ENCODE measurements at places on chromosomes 5 and 9. TPM values are rescaled to one million over a fixed set of nuclear protein-coding genes. Genes with fewer than 3 reads are reported as not detected.

DAB2IP gene
- polyA plus RNA-seq, result 20.5 TPM

UGT3A1 gene
- not detected for polyA plus RNA-seq

FABP6 gene
- polyA plus RNA-seq, result not detected

TTC39B gene
- polyA plus RNA-seq, result 8.6 TPM

FAM169A gene
- polyA plus RNA-seq, result not detected

SLC6A19 gene
- polyA plus RNA-seq, result not detected

RNF130 gene
- 37.0 TPM for polyA plus RNA-seq

CER1 gene
- polyA plus RNA-seq, result not detected

INSL6 gene
- polyA plus RNA-seq, result not detected

GRCh38 chr9:122031776-122032175, 61.3 kb downstream of the TTLL11 start:
- DNase-seq, result no peak

- no peak for DNase-seq
Observed at GRCh38 chr5:157198277-157198986, 17.8 kb downstream of the ITK start.

GRCh38 chr5:69084195-69084594, 9.6 kb upstream of the SLC30A5 start:
- DNase-seq, result no peak

- DNase-seq, result no peak
Observed at GRCh38 chr5:159340511-159340910, 10.2 kb upstream of the IL12B start.

GRCh38 chr5:171023508-171023907, 161.7 kb downstream of the RANBP17 start:
- no peak for DNase-seq

- DNase-seq, result no peak
Observed at GRCh38 chr5:80437326-80437725, 29.5 kb downstream of the ZFYVE16 start.

DNA sequence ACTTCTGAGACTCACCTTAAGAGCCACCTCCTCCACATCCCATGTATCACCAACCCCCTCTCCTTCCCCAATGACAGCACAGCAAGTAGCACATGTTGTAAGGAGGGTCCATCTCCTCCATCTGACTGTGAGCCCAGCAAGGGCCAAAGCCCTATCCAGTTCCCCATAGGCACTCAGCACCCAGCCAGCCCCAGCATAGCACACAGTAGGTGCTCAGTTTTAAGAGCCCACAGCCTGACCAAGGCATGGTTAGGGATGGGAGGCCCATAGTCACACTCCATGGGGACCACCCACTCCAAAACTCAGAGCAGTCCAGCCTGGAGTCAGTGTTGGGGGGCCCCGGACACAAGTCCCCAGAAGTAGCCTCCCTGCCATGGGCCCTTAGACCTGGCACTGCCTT, 205.7 kb downstream of the CDK5RAP2 start:
- DNase-seq, result no peak

DNA sequence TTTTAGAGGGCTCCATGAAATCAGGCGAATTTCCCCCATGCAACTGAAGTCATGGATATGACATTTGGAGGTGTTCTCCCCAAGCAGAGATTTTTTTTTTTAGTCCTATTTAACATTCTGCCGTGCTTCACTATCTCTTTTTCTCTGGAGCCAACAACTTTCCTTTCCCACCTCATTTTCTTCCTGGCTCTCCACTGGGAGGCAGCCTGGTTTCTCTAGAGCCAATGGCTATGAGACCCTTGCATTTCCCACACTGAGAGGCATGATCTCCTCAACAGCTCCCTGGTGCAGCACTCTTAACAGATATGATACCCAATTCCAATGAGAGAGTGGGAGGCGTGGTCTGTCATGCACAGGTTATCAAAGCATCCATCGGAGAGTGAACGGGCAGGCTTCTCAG, 310.8 kb downstream of the DRD1 start:
- no peak for DNase-seq

DNA sequence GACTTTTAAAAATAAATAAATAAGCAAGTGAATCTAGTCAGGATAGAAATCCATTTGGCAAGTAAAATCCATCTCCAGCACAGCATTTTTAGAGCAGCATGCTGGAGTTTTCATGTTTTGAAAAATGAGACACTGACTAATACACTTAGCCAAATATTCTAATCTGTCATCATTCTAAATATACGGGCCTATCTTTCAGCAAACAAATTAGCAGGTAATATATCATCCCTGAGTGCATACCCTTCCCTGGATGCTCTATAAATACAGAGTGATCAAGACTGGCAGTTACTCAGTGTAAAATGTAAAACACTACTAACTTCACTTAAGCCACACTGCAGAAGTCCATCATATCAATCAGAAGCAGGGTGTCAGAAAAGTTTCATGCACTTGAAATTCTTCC, 58.4 kb downstream of the MLLT3 start:
- DNase-seq, result no peak

DNA sequence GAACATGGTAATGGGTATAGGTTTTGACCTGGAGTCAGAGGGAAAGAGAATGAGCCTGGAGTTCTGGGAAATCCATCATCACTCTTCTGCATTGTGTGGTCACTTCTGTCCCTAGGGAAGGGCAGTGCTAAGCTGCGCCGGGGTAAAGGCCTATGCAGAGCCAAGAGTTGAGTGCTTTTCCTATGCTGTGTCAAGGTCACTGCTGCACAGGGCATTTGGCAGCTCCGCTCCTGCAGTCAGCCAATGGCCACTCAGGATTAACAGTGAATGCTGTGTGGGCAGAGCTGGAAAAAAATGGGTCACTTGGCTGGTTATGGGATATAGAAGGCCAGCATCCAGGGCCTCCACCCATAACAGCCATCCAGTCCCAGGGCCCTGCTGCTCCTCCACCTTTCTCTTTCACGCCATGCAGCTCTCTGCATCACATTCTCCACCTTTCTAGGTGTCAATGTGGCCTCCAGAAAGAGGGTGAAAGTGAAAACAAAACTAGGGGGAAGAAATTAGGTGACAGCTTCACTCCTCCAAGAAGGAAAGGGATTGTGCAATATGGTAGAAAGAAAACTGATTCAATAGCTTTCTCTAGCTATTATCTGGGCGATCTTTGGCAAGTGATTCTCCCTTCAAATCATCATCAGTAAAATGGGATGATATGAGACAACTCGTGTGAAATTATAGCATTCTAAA, 279.3 kb upstream of the ANKRD55 start:
- DNase-seq, result no peak

DNA sequence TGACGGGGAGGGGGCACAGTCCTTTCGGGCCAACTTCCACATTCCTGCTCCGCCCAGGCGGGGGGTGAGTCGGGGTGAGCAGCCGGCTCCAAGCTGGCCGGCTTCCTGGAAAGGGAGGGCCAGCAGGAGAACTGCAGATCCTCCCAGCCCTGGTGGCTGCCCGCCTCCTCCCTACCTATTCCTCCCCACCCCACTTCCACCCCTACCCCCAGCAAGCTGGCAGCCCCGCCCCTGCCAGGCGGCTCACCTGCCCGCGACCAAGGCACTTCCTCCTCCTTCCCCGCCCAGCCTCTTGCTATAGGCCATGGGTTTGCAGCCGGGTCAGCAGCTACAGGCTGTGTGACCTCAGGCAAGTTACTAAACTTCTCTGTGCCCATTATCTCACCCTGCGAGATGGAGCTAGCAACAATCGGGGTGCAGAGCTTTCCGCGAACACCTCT, 5.6 kb upstream of the IRF1 start:
- DNase-seq, result no peak

GRCh38 chr5:94888674-94889073, 270.2 kb downstream of the SLF1 start:
- no peak for DNase-seq

DNA sequence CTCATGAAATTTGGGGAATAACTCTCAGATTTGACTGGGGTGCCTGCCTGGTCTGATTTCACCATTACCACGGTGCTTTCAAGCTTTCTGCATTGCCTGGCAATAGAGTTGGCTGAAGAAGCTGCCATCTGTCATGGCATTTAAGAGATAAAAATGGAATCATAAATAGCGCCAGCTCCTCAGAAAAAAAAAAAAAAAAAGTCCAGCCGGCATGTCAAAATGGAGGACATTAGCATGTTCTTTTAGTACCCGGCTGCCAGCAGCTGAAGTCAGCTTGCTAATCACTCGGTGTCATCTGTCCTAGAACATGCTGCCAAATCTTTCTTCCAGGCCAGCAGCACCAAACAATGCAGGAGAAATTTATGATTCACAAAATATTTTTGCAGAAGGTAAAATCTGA, 57.7 kb upstream of the CER1 start:
- DNase-seq, result no peak

GRCh38 chr9:71806901-71807307, 38.6 kb upstream of the CEMIP2 start:
- DNase-seq, result peak; percentile 23

GRCh38 chr5:40875958-40876357, 33.3 kb upstream of the C7 start:
- DNase-seq, result no peak

Measured in AG04450 (cell line).